Left cardiac atrium (tissue), 4 donors: ENCODE measurements at places on chromosomes 4 and X.

- DNase-seq: no peak
These were observed 8.5 kb downstream of the OGT start for GRCh38 chrX:71541210-71542022.

- no peak for DNase-seq
These were observed 28.8 kb upstream of the NSUN7 start for GRCh38 chr4:40720916-40721315.

DNA sequence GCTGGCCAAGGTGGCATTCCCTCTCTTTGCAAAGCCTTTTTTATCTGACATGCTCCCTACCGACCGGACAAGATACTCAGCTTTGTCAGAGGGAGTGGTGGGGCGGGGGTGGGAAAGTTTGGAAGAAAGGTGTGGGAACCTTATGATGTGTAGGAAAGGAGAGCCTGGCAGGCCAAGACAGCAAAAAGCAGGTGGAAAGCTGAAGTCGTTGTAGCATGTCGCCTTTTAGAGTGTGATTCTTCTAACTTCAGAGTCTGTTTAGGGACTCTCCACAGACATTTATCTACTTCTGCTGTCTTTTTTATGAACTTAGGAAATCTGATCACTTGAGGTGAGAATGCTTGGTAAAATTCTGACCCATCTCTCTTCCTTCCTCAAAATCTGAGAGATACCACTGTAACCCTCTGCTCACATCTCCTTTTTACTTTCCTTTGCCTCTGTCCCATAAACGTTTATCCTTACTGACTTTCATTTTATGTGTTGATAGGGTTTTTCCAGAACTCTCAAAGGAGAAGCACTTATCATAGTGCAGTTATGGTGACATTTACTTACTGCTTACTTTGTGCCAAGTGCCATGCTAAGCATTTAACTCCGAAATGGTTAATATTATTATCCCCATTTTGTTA, 8.2 kb upstream of the RUFY3 start:
- DNase-seq: no peak

- DNase-seq: no peak
These were observed 131.8 kb downstream of the OR13H1 start for GRCh38 chrX:131675596-131676194.

DNA sequence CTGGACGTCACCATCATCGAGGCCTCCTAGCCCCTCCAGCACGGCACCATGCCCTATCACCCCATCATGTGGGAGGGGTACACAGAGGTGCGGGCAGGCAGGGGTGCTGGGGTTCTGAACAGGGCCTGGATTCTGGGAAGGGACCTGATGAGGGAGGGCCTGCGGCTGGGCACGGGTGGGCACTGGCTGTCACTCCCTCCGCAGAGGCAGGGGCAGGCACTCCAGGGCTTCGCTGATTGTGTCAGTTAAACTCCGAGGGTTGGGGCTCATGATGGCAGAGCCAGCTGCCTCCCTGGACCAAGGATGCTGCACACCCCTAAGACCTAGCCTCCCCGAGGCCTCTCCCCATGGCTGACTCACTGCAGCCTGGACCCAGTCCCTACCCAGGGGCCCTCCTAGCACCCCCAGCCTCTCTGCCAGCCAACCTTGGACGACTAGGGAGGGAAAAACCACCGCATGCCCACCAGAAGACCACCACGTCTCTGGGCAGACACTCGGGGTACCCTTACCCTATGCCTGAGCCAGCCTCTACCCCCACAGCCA, 45.9 kb downstream of the ZFYVE28 start:
- DNase-seq: no peak

GRCh38 chr4:90126805-90127204, 389 bp upstream of the CCSER1 start:
- no peak for DNase-seq

DNA sequence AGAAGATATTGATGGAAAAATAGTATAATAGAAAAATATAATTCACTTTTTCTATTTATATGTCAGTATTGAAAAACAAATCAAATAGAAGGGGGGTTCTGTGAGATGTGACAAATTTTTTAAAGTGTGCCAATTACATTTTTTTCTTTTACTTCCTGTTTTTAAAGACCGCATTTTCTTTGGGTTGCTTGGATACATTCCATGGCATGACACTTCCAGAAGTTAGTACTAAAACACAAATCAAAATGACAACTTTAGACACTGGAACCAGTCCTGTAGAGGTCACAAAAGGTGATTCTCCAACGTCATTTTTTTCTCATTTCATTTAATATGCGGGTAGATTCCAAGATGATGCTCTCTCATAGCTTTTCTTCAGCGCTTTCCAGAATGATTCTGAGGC, 116.2 kb upstream of the GNPDA2 start:
- no peak for DNase-seq

DNA sequence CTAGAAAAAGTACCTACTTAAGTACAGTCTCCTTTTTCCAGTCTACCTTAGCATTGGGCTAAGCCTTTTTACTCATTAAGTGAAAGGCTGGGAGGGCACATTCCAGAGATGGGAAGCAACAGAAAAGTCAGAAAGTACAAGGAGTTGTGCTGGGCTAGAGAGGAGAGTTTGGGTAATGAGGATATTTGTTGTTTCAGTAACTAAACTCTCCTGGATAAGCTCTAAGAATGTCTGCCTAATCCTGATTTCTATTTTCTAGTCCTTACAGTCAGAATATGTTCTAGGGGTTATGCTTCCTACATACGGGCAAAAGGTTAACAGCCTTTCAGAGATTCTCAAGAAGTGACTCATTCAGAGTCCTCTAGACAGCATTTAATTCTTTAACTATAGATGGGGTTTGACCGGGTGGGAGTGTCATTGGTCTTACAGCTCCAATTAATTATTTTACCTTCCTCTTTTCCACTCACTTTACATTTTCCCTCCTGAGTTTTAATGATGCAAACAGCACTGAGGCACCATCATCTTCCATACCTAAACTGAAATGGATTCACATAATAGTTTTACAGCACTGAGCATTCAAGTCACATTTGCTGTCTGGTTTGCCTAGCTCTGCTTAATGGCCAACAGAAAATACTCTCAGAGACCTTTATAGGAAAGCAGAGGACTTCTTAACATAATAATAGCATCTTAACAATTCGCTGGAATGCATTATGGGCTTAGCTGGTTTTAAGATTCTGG, 42.9 kb downstream of the USP26 start:
- no peak for DNase-seq

DNA sequence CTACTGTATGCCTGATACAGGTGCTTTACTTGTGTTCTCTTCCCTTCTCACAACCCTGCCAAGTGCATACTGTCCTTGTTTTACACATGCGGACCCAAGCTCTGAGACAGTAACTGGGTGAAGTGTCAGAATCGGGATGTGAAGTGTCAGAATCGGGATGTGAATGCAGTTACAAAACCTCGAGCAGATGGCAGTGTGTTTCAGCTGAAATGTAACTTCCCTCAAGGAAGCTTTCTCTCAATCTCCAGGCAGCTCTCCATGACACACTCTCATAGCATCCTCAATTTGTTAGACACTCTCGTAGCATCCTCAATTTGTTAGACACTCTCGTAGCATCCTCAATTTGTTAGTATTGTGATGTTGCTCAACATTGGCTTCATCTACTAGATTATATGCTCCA, 1.1 kb upstream of the HPSE start:
- DNase-seq: no peak

DNA sequence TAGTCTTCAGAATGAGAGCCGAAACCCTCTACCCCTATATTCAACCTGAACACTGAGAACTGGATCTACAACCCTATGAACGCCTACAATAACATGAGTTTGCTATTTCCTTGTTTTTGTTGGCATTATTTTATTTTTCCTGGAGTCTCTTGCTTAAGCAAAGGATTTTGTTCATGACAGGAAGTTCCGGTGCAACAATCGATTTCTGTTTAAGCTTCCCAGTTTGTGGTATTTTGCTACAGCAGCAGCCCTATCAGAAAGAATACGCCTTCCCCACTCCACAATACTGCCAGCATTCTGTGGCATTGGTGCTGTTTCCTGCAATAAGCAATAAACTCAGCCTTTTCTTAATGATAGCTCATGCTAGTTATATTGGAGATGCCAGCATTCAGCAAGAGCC, 60.9 kb downstream of the NPY5R start:
- peak; percentile 21 for DNase-seq

GRCh38 chrX:129077424-129078170, 445.7 kb downstream of the SMARCA1 start:
- no peak for DNase-seq

- DNase-seq: no peak
These were observed 237.5 kb upstream of the ANXA10 start for GRCh38 chr4:167854881-167855280.

- no peak for DNase-seq
These were observed 58.4 kb upstream of the TET2 start for GRCh38 chr4:105088110-105088879.

- peak; percentile 33 for DNase-seq
These were observed 9.6 kb upstream of the CHRNA9 start for GRCh38 chr4:40325406-40326019.

DNA sequence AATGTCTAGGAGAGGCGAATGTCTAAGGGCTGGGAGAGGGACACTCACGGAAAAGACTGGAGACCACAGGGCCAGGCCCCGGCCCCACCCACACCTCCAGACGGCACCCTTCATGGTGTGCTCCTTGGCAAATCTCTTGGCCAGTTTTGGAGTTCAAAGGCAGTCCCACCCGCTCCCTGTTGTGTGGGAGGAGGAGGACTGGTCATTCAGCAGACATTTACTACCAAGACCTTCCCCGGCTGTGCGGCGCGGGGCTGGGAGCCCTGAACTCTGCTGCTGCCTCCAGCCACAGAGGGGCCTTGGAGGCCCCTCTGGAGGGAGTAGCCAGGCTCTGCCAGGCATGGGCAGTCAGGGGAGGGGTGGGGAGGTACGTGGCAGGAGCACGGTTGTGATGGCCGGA, 8.7 kb upstream of the TBC1D14 start:
- no peak for DNase-seq

DNA sequence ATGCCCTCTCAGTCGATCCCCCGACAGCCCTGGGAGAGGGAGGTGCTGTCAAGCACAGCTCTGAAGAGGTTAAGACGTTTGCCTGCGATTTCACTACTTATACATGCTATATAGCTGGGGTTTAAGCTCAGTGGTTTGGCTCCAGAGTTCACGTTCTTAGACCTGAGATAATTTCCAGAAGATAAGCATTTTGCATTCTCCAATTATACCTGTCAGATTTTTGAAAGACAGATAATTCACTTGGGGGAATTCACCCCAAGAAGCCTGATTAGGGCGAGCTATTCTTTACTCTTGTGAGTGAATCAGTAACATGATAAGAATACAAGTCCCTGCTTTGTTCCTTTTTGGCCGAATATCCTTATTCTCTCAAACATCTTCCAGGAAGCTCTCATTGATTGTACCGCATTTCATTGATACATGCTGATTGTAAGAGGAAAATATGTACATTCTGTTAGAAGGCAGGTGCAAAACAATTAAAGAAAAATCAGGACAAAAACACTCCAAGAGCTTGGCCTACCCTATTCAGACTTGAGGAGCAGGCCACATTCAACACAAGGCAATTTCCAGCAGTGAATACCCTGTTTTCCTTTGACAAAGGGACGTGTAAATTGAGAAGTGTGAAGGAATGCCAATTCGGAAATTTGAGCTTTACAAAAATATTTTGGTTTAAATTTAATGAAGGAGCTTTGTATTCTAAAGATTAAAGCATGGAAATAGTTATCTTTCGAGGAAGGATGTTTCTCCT, 30.2 kb downstream of the TENM3 start:
- DNase-seq: no peak

- DNase-seq: no peak
These were observed 2.4 kb downstream of the MAGEA12 start for GRCh38 chrX:152735860-152736511.

DNA sequence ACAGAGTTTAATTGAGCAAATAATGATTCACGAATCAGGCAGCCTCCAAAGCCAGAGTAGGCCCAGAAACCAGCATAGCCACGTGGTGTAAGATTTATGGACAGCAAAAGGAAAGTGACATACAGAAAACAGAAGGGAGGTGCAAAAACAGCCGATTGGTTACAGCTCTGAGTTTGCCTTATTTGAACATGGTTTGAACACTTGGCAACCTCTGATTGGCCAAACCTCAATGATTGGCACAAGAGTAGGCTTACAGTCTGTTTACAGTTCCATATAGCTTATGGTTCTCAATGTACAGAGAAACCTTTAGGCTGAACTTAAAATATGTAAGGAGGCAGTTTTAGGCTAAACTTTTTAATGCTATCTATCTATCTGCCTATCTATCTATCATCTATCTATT, 394.8 kb downstream of the CFAP47 start:
- no peak for DNase-seq

DNA sequence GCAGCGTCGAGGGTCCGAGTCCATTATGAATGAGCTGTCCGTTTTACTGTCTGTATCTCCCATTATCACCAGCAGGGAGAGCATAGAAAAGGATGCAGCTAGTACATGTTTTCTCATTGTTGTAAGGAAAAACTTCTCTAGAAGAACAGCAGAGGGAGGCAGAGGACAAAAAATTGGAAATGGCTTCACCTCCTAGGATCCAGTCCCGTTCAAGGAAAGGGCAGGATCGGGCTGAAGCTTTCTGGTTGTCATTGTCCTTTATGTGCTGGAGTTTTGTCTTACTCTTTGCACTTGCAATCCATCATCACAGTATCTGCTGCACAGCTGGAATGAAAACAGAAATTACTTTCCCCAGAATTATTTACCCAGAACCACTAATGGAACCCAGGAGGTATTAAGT, 14.7 kb downstream of the NDP start:
- DNase-seq: no peak

DNA sequence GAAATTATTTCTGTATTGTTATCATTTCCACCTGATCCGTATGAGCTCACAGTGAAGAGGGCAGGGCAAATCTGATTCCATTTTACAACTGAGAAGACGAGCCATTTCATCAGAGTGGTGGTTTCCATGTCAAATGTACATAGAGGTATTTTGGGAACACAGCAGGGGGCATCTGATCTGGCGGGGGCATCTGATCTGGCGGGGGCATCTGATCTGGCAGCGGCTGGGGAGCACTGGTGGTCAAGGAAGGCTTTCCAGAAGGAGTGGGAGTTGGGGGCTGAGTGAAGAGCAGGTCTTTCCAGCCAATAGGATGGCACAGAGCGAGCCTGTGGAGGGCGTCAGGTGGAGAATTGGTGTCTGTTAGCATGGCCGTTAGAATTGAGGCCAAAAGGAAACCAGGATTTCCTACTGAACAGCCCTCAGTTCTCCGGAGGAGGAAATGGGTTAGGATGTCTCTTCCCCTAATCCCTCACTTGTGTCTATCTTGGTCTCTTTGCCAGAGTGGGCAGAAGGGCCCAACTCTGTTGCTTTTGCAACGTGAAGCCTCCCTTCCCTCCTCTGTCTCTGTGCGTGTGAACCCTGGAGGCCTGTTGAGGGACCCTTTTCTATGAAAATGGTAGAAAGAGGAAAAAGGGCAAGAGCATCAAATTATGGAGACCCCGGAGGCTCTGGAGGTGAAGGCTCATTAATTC, 41.3 kb downstream of the RHOH start:
- no peak for DNase-seq

GRCh38 chr4:25884031-25884782, 21.4 kb upstream of the SEL1L3 start:
- no peak for DNase-seq

GRCh38 chr4:41653523-41653922, 95.0 kb downstream of the PHOX2B start:
- no peak for DNase-seq
